Activated CD8-positive, alpha-beta memory T cell treated with anti-CD3 and anti-CD28 coated beads, Interleukin-2, amount 10 ng/mL, durations not matched to agents 7 days and 5 days (primary cell): ENCODE measurements at places on chromosomes 12 and 14.

DNA sequence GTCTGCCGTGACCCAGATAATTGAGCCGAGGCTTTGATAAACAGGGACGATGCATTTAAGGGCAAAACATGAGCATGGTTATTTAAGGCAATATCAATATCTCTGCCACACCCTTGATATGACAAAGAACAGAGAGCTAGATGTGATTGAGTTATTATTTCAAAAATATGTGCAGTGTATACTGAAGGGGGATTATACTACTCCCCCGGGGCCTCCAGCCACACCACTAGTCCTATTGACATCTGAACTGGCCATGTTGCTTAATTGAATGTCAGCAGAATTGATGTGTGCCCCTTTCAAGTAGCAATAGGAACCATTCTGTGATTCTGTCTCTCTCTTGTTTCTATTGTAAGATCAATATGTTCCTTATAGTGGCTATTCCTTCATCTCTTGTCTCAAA, 794.8 kb upstream of the SEL1L start:
- no peak for DNase-seq

DNA sequence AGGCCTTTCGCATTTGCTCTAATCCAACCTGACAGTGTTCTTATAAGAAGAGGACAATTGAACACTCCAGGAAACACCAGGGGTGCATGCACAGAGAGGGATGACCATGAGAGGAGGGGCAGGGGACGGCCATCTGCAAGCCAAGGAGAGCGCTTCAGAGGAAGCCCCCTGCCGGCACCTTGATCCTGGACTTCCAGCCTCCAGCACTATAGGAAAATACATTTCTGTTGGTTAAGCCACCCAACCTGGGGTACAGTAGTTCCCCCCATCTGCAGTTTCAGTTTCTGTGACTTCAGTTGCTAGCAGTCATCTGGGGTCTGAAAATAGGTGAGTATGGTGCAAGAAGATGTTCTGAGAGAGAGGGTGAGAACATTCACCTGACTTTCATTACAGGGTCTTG, 64.7 kb downstream of the CLMN start:
- no peak for DNase-seq

DNA sequence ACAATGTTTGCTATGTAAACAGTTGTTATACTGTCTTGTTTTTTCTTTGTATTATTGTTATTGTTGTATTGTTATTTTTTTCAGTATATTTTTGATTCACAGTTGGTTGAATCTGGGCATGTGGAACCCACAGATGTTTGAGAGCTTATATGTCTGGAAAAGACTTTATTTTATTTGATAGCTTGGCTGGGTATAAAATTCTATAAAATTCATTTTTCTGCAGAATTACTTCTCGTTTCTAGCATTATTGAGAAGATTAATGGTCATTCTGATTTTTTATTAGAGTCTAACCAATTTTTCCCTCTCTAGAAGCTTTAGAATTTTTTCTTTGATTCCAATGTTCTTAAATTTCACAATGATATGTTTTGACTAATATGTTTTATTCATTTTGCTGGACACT, 188.6 kb downstream of the CRADD start:
- DNase-seq, result no peak

GRCh38 chr14:103343164-103343879, 9.3 kb downstream of the EIF5 start:
- DNase-seq, result no peak

DNA sequence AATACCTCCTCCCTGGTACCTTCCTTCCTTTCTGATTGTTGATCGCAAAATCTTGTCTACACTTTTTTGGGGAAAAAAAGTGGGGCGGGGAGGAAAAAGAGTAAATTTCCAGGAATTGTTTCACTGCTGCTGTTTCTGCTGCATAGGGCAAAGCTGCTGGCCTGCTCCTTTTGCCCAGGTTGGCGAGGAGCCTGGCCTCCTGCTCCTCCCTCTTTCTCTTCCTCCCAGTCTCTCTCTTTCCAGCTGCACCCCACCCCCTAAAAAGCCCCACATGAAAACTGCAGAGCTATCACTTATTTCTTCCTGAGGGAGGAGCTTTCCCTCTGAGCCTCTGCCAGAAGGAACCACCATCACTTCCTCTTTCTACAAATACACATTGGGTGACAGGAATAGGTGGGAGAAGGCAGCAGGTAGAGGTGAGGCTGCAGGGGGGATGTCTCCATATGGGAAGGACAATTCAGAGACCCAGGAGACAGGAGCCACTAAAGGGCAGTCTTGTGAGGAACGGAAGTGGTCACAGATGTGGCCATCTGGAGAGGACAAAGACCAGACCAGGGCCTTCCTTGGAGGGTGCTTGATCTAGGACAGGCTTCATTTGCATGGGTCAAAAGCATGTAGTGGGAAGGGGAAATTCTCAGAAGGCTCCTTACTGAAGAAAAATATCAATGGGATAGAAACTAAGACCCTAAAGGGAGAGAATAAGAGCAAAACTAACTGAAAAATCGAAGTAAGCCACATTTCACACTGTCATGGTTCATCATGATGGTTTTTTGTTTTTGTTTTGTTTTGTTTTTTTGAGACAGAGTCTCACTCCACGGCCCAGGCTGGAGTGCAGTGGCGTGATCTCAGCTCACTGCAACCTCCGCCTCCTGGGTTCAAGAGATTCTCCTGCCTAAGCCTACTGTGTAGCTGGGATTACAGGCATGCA, 14.8 kb downstream of the ZBTB39 start:
- no peak for DNase-seq

- no peak for DNase-seq
Observed at GRCh38 chr14:63200035-63200740, 4.1 kb upstream of the RHOJ start.

DNA sequence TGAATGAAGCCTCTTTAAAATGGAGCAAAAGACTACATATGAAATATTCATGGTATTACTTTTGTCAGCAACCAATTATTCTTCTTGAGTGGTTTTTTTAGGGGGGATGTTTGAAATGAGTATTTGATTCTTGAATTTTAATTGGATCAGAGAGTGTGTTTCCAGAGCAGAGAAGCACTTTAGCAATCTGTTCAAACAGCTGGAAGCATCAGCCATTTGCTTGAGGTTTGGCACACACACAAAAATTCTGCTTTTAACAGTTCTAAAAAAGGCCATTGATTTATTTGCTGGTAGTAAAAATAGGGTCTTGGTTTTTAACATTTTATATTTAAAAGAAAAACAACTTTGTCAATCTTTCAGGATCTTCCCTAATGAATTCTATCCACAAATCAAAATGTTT, 292.7 kb downstream of the LRFN5 start:
- no peak for DNase-seq

GRCh38 chr12:6701078-6701768, 608 bp upstream of the PIANP start:
- DNase-seq, result no peak

DNA sequence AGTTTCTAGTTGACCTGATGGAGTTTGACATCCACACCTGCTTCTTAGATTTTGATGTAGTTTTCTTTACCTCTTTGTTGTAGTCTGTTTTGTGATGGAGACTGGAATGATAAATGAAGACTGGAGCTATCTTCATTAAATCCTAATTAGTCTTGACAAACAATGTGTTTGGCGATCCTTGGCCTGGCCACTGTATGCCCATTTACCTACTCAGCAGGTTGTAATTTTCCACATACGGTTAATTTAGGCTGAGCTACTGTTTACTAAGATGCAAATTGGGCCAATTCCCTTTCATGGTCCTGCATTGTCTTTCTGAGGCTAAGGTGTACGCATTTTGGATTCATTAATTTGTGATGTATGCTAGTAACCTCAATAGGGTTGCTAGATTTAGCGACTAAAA, at the start of gene TAS2R7:
TAS2R7 (minus strand) TSS at position 41 of the 400 bp plus-strand sequence. CDS start 57 bp downstream, outside the sequence.
- no peak for DNase-seq

GRCh38 chr12:23561364-23562345, 387.8 kb downstream of the SOX5 start:
- no peak for DNase-seq

DNA sequence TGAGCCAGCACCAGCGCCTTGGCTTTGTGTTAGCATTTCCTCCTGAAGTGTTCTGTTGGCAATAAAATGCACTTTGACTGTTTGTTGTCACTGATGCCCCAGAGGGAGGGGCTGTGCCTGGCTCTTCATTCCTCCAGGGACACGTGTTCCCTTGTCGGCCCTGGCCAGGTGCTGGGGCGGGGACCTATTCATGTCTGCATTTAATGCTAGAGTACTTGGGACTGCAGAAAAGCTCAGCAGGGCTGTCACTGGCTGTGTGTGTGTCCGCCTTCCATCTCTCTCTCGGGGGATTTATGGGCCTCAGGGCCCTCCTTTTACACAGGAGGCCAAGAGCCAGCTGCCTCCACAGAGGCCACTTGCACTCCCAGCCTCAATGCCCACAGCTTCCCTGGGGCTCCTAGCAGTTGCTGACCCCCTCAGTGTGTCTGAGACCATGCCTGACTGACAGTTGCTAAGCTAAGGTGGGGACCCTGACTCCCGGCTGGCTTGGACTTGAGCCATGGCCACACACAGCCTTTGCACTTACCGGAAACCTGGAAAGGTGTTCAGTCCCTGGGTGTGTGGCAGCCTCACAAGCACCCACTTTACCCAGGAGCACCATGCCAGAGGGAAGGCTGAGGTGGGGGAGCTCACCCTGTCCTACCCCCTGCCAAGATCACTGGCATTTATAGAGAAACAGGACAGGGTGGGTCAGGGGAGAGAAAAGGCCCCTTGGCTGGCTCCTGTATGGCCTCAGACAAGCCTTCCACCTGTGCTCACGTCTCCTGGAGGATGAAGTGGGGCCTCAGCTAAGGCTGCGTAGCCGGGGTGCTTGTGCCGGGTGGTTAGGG, 27.8 kb downstream of the HIP1R start:
- DNase-seq, result no peak

DNA sequence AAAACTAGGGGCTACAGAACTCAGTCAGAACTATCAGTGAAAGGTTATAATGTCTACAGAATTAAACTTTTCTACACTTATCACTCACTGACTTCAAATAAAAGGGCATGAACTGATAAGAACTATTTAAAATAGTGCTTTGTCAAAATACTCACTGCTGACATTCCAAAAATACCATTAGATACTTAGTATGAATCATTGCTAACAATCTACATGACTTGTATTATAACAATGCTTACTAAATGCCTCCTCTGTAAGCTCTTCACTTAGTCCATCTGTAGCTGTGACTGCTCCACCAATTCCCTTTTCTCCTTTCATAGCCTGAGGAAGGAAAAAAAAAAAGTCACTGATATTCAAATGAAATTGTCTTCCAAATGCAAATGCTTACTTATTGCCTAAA, 17.0 kb downstream of the NFYB start:
- no peak for DNase-seq

- peak; percentile 52 for DNase-seq
Observed at GRCh38 chr12:75488553-75488952, 8.0 kb downstream of the GLIPR1 start.

DNA sequence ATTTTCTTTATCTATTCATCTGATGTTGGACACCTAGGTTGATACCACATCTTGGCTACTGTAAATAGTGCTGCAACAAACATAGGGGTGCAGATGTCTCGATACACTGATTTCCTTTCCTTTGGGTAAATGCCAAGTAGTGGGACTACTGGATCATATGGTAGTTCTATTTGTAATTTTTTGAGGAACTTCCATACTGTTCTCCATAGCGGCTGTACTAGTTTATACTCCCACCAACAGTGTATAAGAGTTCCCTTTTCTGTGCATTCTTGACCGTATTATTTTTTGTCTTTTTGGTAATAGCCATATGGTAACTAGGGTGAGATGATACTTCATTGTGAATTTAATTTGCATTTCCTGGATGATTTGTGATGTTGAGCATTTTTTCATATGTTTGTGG, 71.8 kb downstream of the LRP6 start:
- DNase-seq, result no peak

DNA sequence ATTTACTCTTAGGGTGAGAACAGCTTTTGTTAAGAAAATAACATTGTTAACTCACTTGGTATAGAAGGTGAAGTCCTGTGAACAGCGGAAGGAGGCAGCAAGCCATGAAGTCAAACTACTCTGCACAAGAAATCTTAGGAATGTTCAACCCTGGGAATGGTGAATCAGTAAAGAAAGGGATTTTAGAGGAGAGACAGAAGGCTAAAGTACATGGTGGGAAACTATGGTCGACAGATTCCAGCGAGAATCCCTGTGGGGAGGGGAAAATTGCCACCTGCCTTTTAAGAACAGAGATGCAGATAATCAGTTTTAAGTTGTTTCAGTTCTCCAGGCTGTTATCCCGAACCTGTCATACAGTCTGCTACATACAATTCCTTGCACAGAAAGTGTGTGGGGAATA, 63.2 kb upstream of the PTPRR start:
- no peak for DNase-seq

- DNase-seq, result no peak
Observed at GRCh38 chr12:131327521-131328488, 374.1 kb downstream of the ADGRD1 start.

GRCh38 chr14:92404018-92404417, 81.1 kb downstream of the SLC24A4 start:
- no peak for DNase-seq

GRCh38 chr12:53733051-53733806, 6.0 kb upstream of the CALCOCO1 start:
- no peak for DNase-seq

- DNase-seq, result no peak
Observed at GRCh38 chr12:52498946-52499345, 5.9 kb upstream of the KRT6A start.
